ENCODE measurements at places on chromosomes 2 and 18.

DNA sequence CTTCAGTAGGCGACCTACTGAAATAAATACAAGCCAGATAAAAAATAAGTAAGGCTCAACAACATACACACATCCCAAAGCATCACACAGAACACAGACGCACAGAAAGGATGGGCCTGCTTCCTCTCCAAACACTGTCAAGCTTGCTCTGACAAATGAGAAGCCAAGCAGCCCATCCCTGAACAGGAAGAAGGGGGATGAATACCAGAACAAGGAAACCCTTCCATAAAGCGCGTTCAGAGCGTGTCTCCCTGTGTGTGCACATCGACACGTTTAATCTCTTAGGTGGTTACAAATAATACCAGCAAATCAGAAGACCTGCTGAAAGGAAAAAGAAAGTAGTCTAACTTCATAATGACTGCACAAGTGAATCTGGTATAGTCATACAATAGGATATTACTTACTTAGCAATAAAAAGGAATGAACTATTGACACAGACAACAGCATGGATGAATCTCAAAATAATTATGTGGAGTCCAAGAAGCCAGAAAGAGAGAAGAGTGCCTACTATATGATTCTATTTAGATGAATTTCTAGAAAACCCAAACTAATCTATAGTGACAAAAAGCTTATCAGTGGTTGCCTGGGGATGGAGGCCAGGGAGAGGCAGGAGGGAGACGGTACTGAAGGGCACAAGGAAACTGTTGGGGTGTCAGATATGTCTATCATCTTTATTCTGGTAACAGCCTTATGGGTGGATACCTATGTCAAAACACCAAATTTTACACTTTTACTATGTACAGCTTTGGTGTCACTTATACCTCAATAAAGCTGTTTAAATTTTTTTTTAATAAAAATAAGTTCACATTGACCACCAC is 26.8 kb downstream of the MBOAT2 start:
- no peak for DNase-seq

DNA sequence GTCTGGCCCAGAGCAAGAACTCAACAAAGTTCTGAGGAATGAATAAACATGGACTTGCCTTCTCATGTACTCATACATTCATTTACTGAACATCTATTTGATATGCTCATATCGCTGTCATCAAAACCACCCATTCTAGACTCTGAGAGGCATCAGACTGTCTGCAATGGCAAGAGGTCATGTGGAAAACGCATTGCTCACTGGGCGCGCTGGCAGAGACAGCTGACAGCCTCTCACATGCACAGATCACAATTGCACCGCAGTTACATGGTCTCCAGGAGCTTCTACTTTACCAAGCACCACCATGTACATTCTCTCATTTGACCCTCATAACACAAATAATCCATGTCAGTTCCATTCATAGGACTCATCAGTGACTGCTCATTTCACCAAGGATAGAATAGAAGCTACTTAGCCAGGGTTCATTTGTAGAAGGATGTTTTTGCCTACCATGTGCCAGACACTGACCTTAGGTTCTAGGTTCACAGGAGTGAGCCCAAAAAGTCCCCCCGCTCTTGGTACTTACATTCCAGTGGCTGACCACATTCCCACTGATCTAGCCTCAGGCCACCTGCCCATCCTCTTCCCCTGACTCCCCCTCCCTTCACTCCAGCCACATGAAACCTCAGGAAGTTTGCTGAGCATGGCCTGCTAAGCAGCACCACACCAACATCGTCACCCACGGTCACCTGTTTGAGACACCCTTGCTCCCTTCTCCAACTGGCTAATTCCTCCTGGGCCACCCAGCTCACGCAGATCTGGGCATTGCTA is 6.1 kb downstream of the FAM124B start:
- no peak for DNase-seq

DNA sequence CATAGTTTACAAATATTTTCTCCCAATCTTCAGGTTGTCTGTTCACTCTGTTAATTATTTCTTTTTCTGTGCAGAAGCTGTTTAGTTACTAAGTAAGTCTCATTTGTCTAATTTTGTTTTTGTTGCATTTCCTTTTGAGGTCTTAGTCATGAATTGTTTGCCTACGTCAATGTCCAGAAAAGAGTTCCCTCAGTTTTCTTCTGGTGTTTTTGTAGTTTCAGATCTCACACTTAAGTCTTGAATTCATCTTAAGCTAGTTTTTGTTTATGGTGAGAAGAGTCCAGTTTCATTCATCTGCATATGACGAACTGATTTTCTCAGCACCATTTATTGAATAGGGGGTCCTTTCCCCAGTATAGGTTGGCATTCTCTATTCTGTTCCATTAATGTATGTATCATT is 1252.2 kb upstream of the TMEFF2 start:
- no peak for DNase-seq

DNA sequence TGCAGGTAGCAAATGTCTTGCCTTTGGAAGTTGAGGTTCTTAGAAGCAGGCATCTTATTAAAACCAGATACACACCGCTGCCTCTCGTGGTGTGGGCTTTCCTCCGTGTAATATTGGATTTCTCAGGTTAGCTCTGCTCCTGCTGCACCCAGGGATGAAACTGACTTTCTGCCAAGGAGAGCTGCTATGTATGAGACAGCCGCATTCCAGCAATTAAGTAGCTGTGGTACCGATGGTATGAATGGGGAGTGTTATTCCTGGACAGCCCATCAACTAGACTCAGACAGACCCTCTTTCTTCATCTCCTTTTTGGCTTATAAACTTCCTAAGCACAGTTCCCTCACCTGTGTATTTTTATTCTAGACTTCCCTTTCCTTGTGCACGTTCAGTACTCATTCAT is 6.8 kb upstream of the EHD3 start:
- DNase-seq = no peak

- DNase-seq = no peak
Measured at GRCh38 chr2:55054106-55054875, 4.0 kb upstream of the RTN4 start.

GRCh38 chr18:55100817-55101457 is 141.7 kb upstream of the CCDC68 start:
- DNase-seq = no peak

- DNase-seq = peak; percentile 79
Measured at GRCh38 chr2:234544659-234545611, 48.1 kb upstream of the ARL4C start.
